ENCODE measurements at places on chromosomes 13 and 19.

- DNase-seq: no peak
These were observed 2.4 kb upstream of the CHERP start for GRCh38 chr19:16544473-16545231.

- DNase-seq: no peak
These were observed 116.8 kb upstream of the CACNA1A start for GRCh38 chr19:13622766-13623715.

DNA sequence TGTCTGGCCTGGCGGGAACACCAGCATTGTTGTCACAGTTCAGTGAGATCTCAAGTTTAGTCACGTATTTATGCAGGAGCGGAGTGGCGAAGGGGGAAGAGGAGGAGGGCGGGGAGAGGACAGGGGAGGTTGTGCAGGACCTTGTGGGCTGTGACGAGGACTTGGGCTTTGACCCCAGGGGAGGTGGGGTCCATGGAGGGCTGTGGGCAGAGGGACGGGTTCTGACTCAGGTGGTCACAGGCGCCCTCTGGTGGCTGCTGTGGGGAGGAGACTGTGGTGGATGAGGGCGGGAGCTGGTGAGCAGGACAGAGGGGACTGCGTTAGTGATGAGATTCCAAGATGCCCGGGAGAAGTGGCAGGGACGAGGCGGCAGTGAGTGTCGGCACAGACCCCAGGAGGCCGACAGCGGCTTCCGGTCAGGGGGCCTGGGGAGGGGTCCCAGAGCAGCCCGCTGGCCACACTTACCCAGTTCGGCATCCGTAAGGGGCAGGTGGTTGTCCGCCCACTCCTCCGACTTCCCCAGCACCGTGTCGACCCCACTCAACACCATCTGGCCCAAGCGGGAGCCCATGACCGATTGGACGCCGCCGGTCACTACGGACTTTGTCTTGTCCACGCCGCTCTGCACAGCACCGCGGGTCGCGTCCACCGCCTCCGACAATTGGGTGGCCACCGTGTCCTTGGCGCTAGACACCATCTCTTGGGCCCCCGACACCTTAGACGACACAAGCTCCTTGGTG, 15.7 kb downstream of the PLIN3 start:
- peak; percentile 86 for DNase-seq

- DNase-seq: peak; percentile 44
These were observed 27.6 kb downstream of the MYO9B start for GRCh38 chr19:17103177-17103576.

- peak; percentile 40 for DNase-seq
These were observed 8.6 kb upstream of the PEAK3 start for GRCh38 chr19:2290441-2291184.

- DNase-seq: no peak
These were observed 142.5 kb downstream of the ITGBL1 start for GRCh38 chr13:101594936-101595335.

DNA sequence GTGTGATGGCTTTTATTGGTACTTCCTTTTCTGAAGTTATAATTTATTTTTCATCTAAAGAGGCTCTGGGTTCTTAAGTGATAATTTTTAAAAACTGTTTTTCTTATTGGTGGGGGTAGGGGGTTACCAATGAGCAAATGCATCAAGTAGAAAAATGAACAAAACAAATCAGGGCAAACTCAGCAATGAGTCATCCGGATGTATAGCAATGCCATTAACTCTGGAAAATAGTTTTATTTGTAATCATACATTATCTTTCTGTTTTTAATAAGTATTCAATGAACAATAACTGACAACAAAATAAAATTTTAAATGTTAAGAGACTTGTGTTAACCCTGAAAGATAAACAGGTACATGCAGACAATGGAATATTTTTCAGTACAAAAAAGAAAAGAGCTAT, 67.6 kb downstream of the UFM1 start:
- DNase-seq: no peak

DNA sequence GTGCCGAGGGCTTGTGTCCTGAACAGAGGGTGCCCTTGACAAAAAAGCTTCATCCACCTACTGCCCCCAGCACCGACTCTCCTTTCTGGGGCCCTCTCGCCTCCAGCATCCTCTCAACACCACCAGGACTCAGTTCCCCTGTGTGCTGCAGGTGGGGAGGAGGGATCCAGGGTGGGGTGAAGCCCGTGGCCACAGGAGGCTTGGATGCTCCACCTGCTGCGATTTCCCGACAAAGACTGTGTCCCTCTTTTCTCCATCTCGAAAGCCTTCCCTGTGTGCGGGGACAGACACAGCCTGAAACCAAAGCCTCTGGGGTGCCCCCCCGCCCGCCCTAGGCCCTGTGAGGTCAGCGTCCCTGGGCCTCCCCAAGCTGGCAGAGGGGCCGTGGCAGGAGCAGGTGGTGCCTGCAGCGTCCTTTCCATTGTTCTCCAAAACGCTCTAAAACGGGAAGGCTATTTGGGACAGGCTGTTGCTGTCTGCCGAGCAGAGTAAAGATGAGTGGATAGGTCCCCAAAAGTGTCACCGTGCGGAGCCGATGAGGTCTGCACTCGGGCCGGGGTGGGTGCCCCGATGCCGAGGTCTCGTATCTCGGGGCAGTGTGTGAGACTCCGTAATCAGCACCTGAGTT, 185.7 kb downstream of the PTPRS start:
- no peak for DNase-seq

- no peak for DNase-seq
These were observed 181.9 kb downstream of the SHISA2 start for GRCh38 chr13:25869941-25870340.

GRCh38 chr19:50413531-50413930, 5.2 kb upstream of the SPIB start:
- DNase-seq: no peak

DNA sequence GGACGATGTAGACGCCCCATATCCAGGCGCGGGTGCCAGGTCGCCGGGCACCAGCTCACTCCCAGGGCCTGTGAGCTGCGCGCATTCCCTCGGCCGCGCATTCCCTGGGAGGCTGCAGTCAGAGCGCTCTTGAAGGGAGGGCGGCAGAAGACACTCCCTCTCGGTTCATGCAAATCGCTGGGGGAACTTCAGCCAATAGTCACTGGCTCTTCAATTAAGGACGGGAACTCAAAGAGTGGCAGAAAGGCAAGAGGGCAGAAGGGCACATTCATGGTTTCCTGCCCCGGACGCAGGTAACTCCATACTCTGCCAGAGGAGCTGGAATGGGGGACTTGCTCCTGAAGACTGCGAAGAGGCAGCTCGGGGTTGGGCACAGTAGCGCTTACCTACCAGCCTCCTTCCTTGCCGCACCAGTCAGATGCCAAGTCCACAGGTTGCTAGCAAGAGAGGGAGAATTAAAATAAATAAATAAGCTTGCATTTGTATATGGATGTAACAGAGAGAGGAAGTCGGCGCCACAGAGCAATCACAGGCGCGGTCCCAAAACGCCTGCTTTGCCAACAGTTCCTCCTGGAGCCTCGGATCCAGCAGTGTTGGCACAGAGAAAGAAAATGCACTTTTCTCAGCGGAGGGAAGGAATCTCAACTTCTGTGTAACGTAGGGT, 459 bp downstream of the PCDH20 start:
- no peak for DNase-seq

- no peak for DNase-seq
These were observed 34.1 kb downstream of the SMAD9 start for GRCh38 chr13:36885901-36886300.

GRCh38 chr19:19109601-19110000, 28.7 kb downstream of the TMEM161A start:
- DNase-seq: no peak

GRCh38 chr13:20684546-20684945, 19.0 kb upstream of the IL17D start:
- DNase-seq: no peak
